ENCODE measurements at places on chromosomes 4 and X.

GRCh38 chr4:80202741-80203553 is 5.6 kb downstream of the PRDM8 start:
- peak; percentile 22 for DNase-seq

DNA sequence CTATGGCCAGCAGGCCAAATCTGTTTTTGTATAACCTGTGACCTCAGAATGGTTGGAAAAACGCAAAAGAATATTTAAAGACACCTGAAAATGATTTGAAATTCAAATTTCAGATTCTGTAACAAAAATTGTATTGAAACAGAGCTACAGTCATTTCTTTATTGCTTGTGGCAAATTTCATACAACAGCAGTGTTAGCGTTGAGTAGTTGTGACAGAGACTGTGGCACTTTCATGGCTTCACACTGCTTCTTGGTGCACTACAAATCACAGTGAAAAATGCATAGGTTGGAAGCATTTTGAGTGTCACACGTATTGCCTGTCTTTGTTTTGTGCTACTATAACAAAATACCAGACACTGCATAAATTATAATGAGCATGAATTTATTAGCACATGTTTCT is 12.2 kb upstream of the PARM1 start:
- DNase-seq = no peak

DNA sequence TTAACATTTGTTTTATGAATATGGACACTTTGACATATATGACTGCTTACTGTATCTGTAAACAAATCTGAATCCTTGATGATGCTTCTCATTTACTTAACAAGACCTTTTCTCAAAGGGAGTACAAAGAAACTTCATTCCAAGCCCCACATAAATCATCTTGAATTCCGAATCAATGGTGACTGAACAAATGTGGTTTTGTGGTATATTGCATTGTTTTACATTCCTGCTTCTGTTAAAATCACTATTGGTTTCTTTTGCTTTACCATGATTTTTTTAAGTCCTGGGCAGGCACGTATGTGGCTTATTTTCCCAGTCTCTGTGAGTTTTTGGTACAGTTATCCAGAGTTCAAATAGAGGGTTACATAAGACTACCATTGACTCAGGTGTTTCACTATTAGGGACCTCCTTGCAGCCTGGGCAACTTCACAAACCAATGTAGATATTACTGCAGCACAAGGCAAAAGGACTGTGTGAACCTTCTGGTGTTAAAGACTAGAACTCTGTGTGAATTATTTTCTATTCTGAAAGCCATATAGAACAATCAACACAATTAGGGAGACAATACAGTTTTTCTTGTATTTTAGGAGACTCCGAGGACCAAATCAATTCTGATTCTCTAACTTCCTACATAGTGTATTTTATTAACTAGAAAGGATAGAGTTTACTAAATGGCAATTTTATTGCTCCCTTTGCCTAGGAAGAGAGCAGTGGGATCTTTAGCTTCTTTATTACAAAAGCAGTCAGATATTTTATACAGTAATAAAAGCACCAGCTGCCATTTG is 196.4 kb downstream of the GALNTL6 start:
- DNase-seq = no peak

- DNase-seq = no peak
Measured at GRCh38 chr4:65600656-65601055, 69.6 kb downstream of the EPHA5 start.

DNA sequence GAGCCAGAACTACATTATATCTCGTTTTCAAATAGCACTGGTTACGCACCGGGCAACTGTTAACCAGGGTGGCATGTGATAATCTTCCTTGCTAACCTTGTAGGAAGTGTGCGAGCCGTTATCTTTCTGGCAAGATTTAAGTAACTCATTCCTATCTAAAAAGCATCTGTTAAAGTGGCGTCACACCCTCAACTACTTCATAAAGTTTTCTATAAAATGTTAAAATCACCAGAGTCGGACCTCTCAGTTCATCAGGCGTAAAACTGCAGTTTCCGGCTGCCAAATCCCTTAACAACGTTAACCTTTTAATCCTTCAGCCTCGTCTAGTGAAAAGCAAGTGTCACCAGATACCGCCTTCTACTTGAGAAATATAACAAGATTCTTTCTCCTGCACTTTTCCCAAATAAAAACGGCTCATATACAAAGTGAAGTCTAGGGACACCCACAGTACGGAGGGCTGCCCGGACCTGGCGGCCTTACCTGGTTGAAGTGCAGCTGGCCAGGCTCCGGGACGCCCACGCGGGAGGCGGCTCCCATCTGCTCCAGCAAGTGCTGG is 1.2 kb downstream of the SLC39A8 start:
- DNase-seq = no peak

- no peak for DNase-seq
Measured at GRCh38 chrX:22053481-22053880, 21.4 kb downstream of the PHEX start.

DNA sequence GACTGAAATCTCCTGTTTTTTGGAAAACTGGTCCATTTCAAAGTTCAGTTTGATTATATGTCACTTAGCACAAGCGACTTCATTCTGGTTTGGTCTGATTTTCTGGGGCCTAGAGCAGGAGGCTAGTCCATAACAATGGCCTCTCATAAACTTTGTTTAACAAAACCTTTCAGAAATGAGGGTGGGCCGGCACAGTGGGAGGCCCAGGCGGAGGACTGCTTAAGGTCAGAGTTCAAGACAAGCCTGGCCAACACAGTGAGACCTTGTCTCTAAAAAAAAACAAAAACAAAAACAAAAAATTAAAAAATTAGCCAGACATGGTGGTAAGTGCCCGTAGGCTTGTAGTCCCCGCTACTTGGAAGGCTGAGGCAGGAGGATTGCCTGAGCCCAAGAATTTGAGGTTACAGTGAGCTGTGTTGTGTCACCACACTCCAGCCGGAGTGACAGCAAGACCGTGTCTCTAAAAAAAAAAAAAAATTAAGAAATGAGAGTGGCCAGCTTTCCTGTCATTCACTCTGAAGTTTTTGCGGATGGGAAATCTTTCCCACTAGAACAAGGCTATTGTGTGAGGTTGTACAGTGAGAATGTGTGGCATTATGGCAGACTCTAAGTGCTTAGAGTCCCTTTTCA is 1.2 kb upstream of the PLAC8 start:
- DNase-seq = no peak

DNA sequence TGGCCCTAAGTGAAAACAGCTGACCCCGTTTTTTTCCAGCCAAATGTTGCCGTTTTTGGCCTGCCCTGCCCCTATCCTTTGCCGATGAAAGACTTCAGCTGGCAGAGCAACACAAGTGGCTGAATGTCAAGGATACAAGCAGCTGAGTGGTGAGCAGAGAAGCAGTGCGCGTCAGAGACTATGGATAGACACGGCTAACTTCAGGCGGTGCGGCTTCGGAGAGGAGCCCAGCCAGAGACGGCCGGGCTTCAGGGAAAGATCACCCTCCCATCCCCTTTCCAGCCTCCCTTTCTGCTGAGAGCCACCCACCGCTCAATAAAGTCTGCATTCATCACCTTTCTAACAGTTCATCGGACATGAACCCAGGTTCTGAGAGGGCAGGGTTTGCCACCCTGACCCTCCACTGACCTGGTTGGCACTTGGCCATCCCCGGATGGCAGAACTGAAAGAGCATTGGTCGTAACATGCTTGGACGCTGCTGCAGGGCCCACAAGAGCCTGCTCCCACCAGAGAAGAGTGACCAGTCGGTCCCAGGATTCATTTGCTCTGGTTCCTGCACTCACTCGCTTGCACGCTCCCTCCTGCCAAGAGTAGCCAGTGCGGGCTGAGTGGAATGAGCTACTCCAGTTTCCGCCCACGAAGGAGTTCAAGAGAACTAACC is 125.8 kb downstream of the PPEF1 start:
- DNase-seq = no peak

- DNase-seq = no peak
Measured at GRCh38 chr4:78292341-78292740, 235.2 kb downstream of the FRAS1 start.

DNA sequence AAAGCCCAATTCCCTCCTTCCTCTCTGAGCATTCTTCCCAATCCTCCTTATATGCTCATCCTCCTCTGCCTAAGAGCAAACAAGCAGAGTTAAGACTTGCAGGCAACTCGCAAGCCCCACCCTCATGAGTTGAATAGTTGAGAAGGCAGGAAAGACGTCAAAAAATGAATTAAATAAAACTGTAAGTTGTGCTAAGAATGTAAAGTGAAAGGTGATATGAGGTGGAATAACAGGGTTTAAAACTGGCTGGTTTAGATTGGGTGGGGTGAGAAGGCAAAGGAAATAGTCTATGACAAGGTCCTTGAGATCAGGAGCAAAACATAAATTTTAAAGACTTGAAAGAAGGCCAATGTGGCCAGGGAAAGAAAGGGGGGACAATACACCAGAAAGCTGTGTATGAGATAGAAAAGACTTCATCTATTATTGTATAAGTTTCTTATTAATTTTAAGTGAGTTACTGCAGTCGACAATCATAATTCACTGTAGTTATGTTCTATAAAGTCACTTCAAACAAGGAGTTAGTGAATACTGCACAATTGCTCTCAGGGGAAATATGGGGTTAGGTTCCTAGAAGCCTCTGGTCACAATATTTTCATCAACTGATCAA is 124.9 kb downstream of the RELL1 start:
- DNase-seq = no peak

DNA sequence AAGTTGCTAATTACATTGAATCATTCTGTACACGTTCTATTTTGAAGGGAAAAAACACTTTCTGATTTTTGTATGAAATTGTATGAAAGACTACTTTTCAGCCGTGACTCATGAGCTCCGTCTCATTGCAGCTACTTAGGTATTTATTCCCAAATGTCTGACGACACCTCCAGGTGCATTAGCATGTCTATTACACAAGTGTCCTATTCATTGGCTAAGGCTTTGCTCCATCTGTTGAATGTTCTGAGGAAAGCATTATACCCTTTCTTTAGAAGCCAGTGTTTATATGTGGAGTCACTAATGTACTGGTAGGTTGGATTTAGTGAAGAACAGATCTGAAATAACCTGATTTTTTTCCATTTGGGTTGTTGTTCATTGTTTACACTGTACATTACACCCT is 51.8 kb downstream of the MAP7D3 start:
- DNase-seq = no peak

DNA sequence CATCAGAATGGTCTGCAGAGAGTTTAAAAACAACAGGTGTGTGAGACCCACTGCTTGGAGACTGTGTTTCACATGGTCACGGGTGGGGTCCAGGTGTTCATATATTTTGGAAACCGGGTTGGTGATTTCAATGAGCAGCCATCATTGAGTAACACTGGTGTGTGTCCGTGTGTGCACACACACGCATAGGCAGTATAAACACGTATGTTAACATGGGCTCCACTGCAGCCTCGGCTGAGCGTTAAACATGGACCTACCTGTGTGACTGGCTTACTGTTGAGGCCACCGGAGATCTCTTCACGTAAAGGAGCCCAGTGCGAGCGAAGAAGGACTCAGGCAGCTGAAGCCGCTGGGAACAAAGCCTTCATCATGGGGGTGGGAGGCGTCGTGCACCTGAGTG is 56.9 kb upstream of the TLR3 start:
- no peak for DNase-seq

DNA sequence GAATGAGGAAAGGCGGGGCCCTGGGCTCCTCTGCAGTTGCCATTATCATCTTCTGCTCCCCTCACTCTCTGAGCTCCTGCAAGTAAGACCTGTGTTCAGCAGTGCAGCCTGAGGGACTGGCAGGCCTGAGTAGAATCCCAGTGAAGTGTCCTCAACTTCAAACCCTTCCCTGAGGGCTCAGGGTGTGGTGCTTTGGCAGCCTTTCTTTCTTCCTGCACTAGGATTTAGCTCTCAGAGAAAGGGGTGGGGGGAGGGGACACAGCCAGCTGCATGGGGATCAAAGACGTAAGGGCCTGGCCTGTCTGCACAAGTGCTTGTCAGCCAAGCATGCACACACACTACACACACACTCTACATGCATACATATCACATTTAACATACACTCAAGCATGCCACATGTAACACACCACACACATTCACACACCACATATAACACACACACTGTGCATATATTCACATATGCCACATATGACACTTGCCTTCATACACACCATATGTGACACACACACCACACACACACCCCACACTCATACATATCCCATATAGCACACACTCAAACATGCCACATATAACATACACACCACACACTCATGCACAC is 223.4 kb upstream of the RPL34 start:
- DNase-seq = no peak

GRCh38 chr4:17323554-17324385 is 188.1 kb downstream of the QDPR start:
- no peak for DNase-seq

All from NCI-H1105 (cell line).